CD4-positive, alpha-beta T cell treated with Interleukin-4 for 1 hour (primary cell): ENCODE measurements at places on chromosomes 6 and 20.

DNA sequence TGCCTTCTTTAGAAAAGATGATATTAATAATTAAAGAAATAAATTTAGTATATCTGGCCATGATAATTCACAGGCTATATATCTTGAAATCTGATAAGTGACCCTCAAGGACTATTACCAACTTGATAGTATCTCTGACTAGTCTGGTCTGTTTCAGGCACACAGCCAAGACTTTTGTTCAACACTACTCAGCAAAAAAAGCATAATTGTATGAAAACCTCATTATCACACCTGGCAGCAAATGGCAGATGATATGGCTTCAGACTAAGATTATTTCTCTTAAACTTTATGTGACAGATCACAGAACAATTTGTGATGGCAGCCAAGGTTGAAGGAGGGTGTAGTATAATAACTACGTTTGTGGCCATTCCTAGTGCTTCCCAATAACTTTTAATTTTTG, 114.7 kb downstream of the RWDD2A start:
- no peak for DNase-seq

DNA sequence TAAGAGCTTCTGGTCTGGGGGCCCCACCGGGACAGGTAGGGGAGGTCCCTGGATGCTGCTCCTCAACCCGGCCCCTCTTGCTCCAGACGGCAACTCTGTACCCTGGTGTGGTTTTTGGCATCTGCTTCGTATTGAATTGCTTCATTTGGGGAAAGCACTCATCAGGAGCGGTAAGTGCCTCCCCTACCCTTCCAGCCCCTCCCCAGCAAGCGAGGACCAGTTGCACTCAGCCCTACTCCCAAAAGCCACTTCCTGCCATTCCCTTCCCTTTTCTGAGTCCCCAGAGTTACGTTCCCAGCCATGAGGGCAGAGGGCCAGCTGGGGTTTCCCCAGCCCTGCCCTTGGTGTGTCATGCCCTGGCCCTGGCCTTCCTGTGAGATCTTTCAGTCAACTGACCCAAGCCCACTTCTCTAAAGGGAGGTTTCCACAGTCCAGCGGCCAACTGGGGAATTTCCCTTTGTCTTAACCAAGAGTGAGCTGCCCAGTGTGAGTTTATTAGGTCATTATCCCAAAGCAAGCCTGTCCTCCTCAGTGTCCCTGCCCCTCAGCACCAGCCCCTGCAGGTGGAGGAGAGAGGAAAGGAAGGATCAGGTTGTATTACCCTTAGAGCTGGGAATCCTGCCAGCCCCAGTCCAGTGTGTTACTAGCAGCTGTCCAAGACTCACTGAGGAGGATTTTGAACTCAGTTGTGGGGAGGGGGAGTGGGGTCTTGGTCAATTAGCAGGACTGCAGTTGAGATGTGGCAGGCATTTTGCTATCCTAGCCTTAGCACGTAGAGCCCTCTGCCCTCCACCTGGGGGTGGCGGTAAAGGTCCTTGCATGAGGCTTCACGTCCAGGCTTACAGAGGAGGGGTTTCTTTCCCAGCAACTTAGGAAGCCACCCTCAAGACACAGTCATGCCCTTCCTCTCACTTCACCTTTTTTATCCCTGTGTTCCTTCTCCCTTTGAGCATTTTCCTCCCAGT, 45.8 kb downstream of the TM9SF4 start:
- peak; percentile 38 for DNase-seq

DNA sequence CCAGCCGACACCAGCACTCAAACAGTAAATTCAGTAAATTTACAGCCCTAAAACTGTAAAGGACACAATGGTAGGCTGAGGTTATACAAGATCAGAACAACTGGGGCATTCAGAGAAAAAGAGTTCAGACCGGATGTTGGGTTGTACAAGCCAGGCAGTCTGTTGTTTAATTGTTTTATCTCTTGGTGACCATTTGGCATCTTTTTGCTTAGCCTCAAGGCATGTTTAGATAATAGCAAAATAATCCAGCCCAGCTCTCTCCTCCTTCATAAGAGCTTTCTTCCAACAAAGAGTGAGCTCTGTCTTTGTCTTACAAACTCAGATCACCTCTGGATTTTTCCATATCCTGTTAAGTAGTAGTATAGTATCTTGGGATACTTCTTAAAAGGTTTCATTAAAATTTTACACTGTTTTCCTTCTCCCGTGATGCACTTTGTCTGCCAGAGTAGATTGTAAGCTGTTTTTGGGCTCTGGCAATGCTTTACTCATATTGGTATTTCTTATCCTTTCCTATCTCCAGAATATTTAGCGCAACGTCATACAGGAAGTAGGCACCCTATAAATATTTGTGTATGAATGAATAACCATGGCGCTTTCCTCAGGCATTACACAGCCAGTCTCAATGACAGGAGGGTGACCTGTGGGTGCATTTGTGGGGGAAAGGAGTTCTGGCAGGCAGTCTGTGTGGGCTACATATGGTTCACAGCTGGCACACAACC, 35.6 kb upstream of the TRAM2 start:
- DNase-seq = no peak

DNA sequence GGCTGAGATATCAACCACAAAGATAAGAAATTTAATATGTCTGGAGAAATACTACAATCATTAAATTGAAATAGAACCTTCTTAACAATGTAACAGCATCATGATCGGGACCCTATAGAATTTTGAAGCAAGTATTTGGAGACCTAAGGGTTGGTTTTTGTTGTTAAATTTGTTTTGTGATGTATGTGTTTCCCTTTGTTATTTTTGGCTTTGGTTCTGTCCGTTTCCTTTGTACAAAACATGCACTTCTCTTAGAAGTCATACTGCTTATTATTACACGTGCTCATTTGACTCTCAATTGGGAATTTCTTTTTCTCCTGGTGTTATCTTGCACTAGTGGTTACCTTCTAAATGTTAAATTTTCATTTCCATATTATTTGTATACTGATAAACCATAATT, 4.0 kb upstream of the PLN start:
- DNase-seq = no peak

- no peak for DNase-seq
Measured at GRCh38 chr6:157551041-157551832, 170.2 kb downstream of the ZDHHC14 start.

DNA sequence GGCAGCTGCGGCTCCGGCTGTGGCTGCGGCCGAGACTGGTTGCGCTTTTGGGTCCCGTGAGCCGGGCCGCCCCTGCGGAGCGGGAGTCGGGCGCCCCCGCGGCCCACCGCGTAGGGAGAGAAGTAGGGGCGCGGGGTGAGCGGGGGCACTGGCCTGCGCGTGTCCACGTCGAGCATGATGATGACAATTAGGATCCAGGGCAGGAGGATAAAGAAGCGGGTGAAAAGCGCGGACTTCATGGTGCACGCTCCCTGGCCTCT, 739 bp downstream of the B3GAT2 start:
- no peak for DNase-seq

GRCh38 chr6:14353798-14354197, 236.2 kb downstream of the CD83 start:
- DNase-seq = no peak

DNA sequence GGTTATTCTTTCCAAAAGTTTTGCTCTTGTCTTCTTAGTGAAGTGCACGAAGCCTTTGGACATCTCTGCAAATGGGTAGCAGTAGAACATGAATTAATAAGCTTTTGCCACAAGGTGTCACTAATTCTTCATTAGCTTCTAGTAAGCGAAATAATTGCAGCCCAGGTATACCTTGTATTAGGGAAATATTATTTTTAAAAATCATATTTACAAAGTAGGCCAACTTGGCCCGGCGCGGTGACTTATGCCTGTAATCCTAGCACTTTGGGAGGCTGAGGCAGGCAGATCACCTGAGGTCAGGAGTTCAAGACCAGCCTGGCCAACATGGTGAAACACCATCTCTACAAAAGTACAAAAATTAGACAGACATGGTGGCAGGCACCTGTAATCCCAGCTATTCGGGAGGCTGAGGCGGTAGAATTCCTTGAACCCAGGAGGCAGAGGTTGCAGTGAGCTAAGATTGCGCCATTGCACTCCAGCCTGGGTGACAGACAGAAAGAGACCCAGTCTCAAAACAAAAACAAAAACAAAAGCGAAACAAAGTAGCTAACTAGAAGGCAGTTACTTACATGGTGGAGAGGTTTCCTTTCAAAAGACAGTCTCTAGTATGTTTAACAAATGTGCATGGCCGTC, 8.8 kb upstream of the RSPH3 start:
- peak; percentile 76 for DNase-seq

DNA sequence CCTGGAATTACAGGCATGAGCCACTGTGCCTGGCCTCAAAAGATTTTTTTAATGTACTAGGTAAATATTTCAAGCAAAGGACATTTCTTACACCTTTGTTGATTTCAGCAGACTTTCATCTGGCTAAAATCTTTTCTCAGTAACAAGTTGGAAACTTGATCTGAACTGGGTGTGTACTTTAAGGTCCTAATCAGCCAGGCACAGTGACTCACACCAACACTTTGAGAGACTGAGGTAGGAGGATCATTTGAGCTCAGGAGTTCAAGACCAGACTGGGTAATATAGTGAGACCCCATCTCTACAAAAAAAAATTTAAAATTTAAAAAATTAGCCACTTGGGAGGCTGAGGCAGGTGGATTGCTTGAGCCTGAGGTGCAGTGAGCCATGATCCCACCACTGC, 7.0 kb upstream of the RALGAPA2 start:
- no peak for DNase-seq

- no peak for DNase-seq
Measured at GRCh38 chr6:52666071-52666470, 4.8 kb upstream of the TMEM14A start.

DNA sequence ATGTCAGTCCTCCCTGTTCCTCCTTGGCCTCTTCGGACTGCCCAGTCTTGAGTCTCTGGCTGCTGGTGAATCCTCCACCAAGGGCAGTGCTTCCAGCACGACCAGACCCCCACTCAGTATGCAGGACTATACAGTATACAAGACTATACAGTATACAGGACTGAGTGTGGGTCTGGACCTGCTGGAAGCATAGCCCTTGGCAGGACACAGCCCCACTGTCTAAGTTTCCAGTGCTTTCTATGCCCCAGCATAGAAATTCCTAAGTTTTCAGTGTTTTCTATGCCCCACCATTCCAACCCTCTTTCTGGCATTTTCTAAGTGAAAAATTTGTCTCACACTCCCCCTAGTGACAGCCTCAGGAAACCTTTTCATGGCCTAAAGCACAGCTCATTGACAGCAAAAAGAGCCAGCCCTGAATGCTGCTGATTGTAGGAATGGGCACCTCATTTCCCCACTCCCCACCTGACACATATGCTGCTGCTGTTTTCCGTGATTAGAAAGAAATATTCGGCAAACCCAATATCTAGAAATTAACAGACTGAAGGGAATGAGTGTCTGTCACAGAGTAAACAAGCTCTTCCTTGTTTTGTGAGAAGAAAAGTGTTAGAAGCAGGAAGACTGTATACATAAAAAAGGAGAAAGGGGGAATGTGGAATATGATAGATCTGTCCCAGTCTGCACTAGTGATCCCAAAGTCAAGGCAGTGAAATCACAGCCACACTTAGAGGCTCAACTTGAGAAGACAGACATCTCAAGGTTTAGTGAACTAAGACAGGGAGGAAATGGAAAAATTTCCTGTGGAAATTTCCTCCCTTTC, 206.9 kb downstream of the IBTK start:
- no peak for DNase-seq

GRCh38 chr6:73983367-73983766, 287.4 kb downstream of the CD109 start:
- no peak for DNase-seq

DNA sequence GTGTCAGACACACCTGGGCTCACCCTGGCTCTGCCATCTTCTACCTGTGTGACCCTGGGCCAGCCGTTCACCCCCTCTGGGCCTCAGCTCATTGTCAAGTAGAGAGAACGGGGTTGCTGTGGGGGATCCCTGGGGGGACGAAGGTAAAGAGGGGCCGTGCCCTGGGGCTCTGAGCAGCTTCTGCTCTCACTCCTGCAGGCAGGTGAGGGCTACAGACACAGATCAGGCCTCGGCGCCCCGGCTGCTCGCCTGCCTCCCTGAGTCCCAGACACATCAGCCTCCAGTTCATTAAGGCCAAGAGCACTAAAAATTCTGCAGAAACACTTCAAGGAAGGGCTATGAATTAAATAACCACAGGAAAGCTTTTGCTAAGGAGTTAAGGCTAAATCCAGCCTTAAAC, 394.4 kb downstream of the CDH4 start:
- no peak for DNase-seq

DNA sequence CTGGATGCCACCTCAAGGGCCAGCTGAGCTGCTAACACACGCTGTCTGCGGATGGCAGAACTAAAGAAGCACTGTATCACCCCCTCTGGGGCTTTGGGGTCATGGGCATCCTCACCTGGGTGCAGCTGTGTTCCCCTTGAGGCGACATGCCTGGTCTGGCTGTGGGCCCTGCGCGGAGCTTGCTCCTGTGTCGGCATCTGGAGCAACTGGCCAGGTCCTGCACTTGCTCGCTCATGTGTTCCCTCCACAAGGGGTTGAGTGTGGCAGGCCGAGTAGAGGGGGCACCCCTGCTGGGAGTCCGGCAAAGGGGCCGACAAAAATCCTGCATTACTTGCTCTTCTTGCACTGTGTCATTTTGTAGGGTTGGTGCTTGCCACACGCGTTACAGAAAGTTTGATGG, 189.0 kb downstream of the CDKAL1 start:
- no peak for DNase-seq

DNA sequence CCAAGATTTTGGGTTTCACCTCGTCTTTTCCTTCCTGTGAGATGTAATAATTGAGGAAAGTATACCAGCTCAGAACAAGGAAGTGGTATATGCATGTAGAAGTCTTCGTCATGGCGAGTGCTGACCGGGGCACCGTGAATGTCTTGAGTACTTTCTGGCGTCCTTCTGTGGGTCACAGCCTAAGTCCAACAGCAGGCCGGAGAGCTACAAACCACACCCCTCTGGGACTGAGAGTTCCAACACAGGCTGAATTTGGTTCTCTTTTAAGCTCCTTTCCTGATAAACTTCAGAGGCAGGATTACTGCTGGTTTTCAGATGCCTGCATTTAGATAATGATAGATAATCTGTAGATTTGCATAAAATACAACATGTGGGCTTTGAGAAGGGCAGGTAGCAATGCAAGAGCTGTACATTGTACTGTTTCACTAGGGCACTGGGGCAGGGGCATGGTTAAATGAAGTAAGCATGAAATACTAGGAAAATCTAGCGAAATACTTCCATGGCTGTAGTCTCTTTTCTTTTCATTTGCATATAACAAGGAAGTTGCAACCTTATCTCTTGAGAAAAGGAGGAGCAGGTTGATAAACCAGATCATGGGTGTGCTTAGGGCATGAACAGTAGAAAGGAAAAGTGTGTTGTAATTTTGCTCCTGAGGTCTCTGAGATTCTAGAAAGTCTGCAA, at the start of gene ADTRP:
Gene ADTRP (minus strand): TSS at position 156 of the 681 bp plus-strand sequence. CDS start 44 bp downstream, at position 112.
- DNase-seq = no peak

- peak; percentile 79 for DNase-seq
Measured at GRCh38 chr20:1266167-1266973, at the start of gene SNPH. Gene SNPH, plus strand, starts transcription at chr20:1266294. Its CDS starts 29,946 bp downstream, at chr20:1296240.

DNA sequence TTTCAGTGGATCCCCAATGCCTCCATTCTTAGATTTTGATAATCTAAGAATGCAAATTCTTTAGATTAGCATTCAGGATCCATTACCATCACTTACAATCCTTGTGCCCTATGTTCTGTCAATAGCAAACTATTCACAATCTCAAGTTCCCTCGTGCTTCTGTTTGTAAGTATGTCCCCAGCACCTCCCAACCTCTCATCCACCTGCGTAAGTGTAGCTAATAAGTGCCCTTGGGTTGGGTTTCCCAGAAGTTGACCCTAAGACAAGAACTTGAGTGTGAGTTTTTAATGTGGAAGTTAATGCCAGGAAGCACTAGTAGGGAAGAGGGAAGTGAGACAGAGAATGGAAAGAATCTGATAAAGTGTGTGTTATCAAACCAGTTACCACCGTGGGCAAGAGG, 72.6 kb upstream of the PAK5 start:
- no peak for DNase-seq
